ENCODE measurements at places on chromosomes 1 and 21.

- DNase-seq = no peak
Observed at GRCh38 chr21:31142600-31142999, 104.3 kb upstream of the KRTAP19-8 start.

DNA sequence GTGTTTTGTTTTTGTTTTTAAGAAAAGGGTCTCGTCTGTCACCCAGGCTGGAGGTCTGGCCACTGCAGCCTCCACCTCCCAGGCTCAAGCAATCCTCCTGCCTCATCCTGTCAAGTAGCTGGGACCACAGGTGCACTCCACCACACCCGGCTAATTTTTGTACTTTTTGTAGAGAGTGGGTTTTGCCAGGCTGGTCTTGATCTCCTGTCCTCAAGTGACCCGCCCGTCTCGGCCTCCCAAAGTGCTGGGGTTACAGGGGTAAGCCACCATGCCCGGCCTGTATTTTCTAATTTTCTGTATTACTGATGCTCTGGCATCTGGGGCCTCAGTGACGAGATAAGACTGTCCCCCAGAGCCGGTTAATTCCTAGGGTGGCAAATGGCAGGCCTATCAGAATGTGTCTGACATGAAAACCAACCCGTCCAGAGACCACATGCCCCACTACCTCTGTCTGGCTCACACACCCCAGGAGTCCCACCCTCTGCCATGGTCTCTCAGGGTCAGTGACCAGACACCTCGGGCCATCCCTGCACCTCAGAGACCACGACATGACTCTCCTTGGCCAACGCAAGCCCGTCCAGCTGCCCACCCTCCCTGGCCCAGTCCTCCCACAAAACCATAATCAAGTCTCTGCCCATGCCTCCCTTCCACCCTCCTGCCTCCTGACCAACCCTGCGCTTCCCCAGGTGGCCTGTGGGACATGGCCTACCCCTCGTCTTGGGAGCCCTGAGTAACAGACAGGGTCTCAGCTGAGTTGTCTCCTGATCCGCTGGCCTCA is 12.5 kb downstream of the NPHP4 start:
- DNase-seq = no peak

DNA sequence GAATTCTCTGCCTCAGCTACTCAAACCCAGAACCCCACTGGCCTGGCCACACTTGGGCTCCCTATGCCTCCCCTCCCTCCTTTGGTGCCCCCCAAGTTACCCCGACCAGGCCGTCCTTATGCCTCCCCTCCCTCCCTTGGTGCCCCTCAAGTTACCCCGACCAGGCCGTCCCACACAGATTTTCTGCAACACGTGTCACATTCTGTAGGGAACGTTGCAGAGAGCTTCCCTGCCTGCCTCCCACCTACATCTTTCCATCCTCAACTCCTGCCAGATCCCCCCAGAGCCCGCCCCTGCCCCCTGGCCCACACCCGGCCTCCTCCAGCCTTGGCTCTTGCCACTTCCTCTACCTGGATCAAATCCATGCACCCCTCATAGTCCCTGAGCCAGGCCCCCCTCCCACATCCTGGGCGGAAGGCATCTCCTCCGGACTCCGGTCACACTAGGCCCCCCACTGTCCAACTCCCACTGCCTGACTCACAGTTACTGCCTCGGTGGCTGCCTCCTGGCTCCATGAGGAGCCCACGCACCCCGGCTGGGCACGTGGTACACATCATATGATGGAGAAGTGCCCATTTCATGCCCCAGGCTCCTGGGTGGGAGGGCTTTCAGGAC is 41.2 kb downstream of the KCNAB2 start:
- no peak for DNase-seq

- DNase-seq = peak; percentile 66
Observed at GRCh38 chr1:203338335-203339036, 12.4 kb downstream of the FMOD start.

GRCh38 chr21:44437696-44438431 is 17.4 kb upstream of the LRRC3 start:
- no peak for DNase-seq

Data from erythroblast (primary cell).